Ovary (tissue), 10 donors: ENCODE measurements at places on chromosomes 6 and 20. TPM values are rescaled to one million over a fixed set of nuclear protein-coding genes. Genes with fewer than 3 reads are reported as not detected.

CSTF1 gene
- 25.2 TPM for total RNA-seq

ABHD16B gene
- not detected for total RNA-seq

DNA sequence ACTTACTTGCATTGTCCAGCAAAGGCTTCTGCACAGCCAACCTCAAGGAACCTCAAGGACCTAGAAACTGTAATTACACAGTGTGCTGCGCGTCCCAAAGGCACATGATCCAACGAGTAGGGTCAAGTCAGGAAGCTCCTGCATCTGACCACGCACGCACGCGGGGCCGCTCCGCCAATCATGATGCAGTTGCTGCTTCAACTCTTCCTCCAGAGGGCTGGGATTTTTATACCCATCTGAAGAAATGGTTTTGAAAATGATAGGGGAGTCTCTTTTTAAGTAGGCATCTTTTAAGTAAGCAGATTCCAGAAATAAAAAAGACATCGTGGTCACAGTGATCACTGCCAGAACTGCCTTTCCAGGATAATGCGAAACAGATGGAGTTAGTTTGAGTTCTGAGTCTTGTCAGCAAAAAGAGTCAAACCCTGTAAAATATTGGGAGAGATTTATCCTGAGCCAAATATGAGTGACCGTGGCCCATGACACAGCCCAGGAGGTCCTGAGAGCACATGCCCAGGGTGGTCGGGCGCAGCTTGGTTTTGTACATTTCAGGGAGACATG is 34.0 kb downstream of the KIF25 start:
- H3K27ac ChIP-seq, result no peak overlapping the region
- H3K36me3 ChIP-seq, result no peaks in the 10 kb centered on the region
- no peak for DNase-seq
- H3K4me1 ChIP-seq, result no peaks in the 10 kb centered on the region

DNA sequence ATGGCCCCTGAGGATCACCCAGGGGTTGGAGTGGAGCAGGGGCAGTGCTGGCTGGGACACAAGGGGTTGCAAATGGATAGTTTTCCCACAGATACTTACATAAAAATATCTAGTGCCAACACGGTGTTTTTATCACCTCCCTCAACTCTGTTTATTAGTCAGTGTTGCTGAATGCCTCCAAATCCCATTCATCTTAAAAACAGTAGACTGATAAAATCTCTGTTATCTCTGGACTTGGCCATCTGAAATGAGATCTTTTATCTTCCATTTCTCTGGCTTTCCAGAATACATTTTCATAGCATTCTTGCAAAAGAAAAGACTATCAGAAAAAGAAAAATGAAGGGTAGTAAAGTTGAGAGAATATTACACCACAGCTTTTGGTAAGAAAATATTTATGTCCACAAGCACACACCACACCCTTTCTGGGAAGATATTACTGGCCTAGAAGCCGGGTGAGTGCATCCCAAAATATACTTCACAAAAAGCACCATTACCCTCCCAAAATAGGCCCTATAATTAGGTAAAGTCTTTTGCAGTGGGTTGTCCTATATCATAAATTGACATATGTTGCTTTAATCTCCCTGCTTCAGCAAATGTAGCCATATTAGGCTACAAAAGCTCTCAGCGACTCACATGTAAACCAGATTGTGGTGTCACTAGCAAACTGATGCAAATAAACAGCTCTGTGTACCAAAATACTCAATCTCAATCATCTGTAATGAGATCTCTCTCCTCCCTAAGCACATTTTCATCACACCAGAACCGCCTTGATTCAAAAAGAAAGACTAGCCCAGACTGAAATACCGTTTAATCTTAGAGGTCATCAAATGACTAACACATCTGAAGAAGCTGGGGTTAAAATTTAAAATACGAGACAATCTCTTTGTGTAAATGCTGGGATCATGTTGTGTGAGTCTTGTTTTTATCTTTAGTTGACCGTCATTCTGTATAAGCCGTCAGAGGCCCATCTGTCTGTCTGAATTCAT is 96.7 kb downstream of the FYN start:
- H3K27me3 ChIP-seq, result no peaks in the 10 kb centered on the region
- H3K36me3 ChIP-seq, result no peaks in the 10 kb centered on the region
- peak overlapping the region; percentile 18 for H3K27ac ChIP-seq
- no peak overlapping the region for H3K4me3 ChIP-seq
